ENCODE measurements at places on chromosomes 2 and 18.

GRCh38 chr2:61536180-61536571 is 2.0 kb downstream of the XPO1 start:
- DNase-seq: no peak

DNA sequence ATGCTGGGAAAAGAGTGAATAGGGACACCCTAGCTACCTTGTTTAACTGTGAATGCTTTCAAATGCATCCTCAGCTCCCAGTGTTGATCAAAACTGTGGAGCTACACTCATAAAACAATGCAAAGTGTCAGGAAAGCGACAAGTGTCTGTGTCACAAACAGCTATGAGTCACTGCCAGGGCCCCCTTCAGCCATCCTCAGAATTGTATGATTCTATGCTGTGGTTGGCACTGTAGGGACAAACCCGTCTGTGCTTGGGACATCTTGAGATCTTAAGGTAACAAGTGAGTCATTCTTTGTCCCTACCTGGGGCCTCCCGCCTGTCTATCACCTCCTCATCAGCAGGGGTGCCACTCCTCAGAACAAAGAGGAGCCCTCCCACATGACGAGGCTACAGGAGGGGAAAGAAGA is 42.4 kb downstream of the KLF7 start:
- no peak for DNase-seq

GRCh38 chr18:22964116-22964515 is 31.0 kb downstream of the RBBP8 start:
- DNase-seq: no peak

GRCh38 chr2:168801961-168802858 is at the start of gene NOSTRIN:
Gene NOSTRIN, plus strand, starts transcription at chr2:168802637. Its CDS starts 10 bp downstream, at chr2:168802647.
- DNase-seq: no peak

DNA sequence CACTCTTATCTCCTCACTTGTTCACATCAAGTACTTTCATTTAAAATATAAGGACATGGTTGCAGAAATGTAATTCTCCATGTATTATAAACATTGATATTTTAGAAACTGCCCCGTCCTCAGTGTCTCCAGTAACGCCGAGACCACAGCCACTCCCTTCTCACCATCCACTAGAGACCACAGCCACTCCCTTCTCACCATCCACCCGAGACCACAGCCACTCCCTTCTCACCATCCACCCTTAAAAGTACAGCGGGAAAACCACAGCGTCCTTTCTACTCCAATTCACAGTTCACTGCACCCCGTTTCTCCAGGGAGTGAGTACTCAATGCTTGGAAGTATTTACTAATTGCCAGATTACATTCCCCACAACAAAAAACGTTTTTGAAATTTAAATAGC is 1452.2 kb upstream of the ACVR2A start:
- DNase-seq: no peak

DNA sequence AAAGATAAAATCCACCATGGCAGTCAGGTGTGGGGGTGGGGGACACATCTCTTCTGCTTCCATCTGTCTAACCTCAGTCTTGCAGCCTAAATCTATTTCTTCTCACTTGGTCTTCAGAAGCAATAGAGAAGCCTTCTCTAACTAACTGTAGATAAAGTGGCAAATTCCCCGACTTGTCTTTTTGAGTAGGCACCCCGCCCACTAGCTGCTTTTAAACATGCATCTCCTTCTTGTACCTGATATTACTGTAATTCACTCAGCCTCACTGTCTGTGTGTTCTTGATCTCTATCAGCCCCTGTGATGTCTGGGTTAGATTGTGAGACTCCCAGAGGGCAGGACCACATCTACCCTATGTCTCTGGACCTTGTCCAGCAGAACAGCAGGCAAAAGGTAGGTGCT is 6.8 kb downstream of the MARCHF4 start:
- DNase-seq: no peak

- DNase-seq: no peak
Measured at GRCh38 chr2:46535360-46535759, 56.0 kb downstream of the TMEM247 start.

DNA sequence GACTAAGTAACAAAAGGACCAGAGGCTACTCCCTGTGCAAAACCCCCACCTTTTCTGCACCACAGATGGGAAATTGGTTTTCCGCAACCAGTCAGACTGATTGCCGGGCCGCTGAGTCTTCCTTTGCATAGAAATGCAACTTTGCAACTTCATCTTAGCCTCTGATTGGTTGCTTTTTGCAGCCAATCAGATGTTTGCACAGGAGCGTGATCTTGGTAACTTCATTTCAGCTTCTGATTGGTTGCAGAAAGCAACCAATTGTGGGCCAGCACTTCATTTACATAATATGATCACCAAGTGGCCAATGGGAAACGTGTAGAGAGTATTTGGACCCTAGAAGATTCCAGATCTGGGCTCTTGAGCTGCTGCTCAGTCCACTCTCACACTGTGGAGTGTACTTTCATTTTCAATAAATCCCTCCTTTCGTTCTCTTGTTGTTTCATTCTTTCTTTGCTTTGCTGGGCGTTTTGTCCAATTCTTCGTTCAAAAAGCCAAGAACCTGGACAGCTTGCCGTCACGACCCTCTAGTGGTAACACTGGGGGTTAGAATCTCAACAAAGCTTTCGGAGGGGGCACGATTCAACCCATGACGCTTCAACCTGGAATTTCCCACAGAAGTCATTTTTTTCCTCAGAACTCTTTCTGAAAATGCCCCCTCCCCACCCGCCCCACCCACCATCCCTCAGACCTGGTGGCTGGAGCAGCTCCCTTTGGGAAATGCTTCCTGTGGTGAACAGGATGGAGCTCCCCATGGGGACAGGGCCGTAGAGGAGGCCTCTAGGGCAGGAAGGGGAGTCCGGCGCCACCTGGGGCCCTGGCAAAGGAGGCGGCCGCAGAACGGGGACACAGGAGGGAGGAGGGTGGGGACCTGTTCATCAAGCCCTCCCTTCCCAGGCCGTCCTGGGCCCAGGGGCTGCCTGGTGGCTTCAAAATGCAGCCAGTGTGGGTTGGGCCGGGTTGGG is 31.8 kb upstream of the KCNF1 start:
- DNase-seq: no peak

DNA sequence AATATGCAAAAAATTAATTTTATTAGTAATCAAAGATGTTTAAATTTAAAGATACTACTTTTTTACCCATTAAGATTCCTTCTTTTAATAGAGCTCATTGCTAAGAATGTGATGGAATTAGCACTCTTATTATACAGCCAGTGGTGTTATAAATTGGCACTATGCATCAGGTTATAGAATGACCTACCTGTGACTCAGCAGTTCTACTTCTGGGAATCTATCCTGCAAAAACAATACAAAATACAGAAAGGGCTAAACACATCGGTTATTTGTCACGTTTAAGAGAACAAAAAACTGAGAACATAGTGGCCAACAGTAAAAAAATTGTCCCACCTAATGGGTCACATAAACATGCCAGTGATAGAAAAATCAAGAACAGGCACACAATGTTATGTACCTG is 9.4 kb upstream of the ADD2 start:
- no peak for DNase-seq

GRCh38 chr18:3546106-3546505 is 96.1 kb downstream of the TGIF1 start:
- DNase-seq: no peak

DNA sequence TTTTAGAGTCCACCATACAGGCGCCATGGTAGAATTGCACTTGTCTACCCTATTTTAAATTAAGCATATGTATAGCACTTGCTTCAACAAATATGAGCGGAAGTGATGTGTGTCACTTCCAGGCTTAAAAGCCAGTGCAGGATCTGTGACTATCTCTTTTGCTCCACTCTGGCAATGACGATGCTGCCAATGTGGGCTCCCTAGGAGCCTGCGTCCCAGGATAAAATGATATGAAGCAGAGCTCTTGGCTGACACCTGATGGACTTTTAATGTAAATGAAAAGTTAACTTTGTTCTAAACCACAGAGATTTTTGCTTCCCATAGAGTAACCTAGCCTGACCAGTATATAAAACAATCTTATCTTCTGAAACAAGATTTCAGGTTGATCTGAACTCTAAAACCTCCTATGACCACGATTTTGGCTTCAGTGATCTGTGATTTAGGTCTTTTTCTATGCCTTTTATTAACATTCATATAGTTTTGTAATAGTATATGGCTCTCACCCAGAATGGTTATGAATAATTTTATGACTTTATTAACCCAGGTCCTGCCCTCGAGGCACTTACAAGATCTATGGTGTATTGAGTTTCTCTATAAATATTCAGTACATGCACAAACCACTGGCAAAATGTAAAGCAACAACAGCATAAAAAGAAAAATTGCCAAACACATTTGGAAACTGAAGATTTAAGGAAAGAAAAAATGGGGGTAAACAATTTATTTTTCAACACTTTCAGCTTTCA is 422.5 kb upstream of the PIK3C3 start:
- DNase-seq: no peak

DNA sequence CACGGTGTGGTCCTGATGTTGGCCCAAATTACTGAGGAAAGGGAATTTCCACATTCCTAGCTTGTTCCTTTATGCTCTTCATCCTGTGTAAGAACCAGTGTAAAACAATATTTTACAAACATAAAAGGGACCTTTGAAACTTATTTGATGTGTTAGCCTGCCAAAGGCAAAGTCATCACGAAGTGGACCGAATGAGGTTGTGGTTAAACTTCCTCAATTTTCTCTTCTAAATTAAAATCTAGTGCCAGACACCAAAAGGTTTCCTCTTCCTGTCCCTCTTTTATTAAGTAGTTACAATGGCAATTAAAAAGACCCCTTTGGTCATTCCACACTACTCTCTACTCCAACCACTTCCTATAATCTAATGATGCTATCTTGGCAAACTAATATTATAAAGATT is 279.8 kb downstream of the AFF3 start:
- no peak for DNase-seq

DNA sequence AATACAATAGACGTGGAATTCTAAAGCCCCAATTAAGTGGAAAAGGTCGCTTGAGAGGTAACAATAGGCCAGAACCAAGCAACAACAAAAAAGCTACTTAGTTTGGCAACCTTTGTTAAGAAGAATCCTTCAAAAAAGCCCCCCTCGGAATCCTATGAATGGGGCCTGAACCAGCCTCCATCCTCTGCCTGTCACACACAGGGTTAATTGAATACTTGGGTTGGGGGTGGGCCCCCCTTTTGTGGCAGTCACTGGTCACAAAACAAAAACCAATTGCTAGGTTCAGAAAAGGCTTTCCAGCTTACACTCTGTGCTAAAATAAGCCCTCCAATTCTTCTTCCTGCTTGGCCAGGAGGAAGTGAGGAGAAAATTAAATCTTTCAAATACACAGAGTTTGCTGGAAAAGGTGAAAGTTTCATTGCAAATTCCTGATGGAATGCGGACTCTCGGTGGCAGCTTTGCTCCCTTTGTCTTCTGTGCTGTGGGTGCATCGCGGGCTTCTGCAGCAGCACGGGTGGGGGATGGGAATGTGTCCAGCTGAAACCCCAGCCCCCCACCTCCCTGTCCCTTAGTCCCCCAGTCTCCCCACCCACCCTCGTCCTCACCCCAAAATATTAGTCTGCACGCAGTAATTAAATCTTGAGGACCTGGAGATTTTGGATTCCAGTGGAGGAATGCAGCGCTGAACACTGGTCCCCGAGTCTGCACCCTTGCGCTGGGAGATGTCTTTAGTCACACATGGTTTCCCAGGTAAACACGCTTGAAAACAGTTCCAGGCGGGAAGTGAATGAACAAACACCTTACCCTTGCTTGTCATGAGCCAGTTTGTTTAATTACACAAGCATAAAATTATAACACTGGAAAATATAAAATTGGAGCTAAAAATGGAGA is 254.3 kb downstream of the SOX11 start:
- DNase-seq: peak; percentile 21

DNA sequence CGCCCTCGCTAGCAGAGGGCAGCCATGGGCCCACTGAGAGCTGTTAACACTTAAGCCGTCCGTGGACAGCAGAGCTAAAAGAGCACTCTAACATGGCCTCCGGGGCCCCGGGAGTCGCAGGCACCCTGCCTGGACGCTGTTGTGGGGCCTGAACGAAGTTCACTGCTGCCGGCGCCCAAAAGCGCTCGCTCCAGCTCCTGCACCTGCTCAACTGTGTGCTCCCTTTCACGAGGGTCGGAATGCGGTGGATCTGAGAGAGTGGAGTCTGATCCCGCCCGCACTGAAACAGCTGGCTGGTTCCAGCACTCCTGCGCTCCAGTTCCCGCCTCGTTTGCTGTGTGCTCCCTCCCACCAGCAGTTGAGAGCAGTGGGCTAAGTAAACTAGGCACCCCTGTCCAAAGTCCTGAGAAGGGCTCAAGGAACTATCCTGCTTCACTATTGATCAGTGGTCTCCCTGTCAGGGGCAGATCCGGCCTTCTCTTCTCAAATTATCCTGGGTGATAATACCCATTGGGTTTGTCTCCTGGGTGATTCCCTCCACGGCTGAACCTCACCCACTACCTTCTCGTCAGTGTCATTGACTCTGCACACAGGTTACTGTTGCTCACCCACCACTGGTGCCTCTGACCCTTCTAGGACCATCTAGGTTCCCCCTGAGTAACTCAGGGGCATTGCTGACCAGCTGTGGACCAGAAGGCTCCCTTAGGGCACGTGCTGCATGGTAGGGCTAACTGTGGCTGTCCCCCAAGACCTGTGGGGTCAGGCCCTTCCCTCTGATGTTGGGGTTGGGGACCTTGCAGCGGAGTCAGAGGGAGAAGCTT is 23.5 kb downstream of the B3GNT7 start:
- no peak for DNase-seq

GRCh38 chr2:70988151-70988550 is 6.5 kb downstream of the TEX261 start:
- DNase-seq: no peak

DNA sequence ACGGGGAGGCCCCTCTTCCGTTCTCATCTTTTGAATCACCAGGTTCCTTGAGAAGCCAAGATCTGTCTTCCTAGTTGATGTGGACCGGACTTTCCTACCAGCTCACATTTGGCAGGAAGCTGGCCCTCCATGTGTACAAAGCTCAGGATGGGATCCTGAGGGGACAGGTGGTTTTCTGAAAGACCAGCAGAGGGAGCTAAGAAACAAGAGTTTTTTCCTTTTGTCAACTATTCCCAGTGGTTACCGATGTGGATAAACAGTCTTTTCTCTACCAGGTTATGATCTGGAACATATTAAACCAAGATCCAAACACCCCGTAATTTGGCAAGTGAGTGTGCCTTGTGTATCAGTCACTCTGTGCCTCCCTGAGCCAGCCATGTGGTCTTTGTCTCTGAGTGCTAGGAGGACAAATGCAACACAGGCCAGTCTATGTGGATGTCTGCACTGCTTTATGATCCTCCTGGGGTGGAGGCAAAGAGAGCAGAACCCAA is 25.1 kb upstream of the ARHGAP25 start:
- DNase-seq: peak; percentile 17
